ENCODE measurements at places on chromosomes 16 and 17.
A peak's percentile ranks its signal among the peaks of the same experiment; 100 is the strongest.

- no peak for DNase-seq
Observed at GRCh38 chr16:20897253-20897897, 2.8 kb downstream of the DCUN1D3 start.

DNA sequence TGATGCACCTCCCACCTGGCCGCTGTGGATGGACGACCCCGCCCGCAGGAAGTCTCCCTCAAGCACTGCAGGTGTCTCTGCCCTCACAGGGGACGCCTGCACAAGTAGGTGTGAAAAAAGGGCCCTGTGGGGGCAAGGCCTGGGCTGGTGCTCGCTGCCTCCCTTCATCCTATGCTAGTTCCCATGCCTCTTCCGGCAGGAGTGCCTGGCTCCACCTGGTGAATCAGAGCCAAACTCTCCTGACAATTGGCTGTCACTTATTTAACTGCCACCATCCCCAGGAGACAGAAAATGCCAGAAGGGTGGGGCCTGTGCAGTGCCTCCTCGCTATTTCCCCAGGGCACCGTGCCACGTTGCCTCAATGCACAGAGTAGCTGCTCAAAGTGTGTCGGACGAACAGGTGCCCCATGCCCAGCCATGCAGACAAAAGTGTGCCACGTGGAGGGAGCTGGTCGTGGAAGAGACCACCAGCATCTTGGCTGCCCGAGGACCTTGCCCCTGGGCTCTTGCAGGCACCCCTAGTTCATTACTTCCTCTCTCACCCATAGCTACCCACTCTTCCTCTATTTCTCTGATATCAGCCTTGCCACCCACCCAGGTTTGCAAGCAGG is 170.7 kb downstream of the SEC14L1 start:
- DNase-seq, result no peak

DNA sequence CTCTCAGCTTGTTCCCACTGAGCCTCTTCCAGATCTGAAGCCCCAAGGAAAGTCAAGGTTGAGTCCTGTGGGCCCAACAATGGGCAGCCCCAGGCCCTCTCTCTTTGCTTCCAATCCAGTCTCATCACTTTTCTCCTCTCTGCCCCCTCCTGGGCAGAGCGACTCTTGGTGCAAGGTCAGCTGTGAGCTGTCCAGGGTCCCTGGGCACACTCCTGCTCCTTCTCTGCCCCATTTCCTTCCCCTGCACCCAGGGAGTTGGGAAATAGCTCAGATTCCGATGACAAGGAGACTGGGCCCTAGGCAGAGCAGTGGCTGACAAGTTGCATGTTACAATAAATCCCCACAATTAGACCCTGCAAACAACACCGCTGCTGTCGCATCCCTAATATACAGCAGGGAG is 16.1 kb upstream of the CRHR1 start:
- DNase-seq, result no peak

DNA sequence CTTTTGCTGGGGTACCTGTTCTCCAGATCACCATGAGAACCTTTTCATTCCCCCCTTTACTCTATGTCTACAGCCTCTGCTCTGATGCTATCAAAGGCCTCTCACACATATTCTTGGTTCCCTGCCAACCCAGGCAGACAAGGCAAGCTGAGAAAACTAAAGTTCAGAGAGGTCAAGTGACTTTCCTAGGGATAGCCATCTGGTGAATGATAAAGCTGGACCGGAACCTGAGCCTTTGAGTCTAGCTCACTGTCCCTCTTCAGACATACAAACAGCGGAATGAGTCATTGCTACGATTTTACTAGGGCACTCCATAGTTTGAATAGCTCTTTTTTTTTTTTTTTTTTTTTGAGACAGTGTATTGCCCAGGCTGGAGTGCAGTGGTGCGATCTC is 73.3 kb downstream of the XYLT1 start:
- DNase-seq, result no peak

DNA sequence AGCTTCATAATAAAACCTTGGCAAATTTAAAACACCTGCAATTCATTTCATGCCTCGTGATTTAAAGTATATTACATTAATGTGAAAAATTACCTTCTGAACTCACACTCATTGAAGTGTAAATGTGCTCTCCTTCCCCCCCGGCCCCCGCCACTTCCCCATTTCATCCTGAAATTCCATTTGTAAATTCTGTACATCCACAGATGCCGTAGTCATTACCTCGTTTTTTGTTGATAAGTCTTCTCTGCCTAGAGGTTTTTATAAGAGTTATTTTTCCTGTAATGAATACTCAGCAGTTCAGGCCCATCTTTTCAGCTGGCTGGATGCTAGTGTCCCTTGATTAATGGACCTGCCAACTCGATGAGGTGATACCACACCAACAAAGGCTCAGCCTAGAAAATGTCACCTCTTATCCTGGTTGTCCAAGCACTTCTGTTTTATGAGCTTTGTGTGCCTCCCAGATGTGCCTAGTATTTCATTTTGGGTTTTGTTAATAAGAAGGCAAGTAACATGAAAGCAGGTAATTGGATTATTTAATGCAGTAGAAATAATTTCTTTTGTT is 64.8 kb upstream of the KIFC3 start:
- DNase-seq, result no peak

- DNase-seq, result no peak
Observed at GRCh38 chr16:1107731-1108130, 11.7 kb upstream of the C1QTNF8 start.

- DNase-seq, result no peak
Observed at GRCh38 chr17:79983456-79983855, 52.2 kb downstream of the TBC1D16 start.

- DNase-seq, result peak; percentile 56
Observed at GRCh38 chr16:1300664-1301476, 8.6 kb upstream of the UBE2I start.

GRCh38 chr17:74252211-74252610 is 21.8 kb upstream of the DNAI2 start:
- DNase-seq, result no peak

DNA sequence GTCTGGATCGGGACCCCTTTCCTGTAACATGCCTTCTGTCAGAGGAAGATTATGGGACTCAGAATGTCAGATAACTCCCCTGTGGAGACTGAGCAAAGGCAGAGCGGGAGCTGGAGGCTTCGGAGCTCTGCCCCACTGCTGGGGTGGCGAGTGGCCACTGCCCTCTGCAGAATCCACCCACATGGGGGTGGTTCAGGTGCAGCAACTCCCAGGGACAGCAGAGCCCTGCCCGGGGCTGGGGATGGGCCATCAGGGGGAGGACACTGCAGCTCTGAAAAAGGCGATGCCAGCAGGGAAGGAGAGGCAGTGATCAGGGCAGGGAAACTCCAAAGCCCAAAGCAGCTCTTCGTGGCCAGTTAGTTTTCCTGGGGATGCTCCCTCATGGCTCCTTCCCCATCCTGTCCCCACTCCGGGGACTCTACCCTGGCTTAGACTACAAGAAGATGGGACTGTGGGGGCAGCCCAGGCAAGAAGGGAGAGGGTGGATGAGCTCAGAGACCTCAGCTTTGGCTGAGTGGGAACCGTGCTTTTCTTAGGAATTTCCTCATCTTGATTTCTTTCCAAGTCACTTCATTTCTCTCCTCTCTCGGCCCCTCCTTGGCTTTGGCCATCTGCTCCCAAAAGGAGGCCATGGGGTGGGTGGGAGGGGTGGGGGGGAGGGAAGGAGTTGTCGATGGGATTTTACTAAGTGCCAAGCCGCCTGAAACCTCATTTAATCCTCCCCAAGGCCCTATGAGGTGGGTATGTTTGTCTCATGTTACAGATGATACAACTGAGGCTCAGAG is 4.0 kb downstream of the CA4 start:
- no peak for DNase-seq

- DNase-seq, result peak; percentile 23
Observed at GRCh38 chr17:58200024-58200633, 7.6 kb downstream of the EPX start.

DNA sequence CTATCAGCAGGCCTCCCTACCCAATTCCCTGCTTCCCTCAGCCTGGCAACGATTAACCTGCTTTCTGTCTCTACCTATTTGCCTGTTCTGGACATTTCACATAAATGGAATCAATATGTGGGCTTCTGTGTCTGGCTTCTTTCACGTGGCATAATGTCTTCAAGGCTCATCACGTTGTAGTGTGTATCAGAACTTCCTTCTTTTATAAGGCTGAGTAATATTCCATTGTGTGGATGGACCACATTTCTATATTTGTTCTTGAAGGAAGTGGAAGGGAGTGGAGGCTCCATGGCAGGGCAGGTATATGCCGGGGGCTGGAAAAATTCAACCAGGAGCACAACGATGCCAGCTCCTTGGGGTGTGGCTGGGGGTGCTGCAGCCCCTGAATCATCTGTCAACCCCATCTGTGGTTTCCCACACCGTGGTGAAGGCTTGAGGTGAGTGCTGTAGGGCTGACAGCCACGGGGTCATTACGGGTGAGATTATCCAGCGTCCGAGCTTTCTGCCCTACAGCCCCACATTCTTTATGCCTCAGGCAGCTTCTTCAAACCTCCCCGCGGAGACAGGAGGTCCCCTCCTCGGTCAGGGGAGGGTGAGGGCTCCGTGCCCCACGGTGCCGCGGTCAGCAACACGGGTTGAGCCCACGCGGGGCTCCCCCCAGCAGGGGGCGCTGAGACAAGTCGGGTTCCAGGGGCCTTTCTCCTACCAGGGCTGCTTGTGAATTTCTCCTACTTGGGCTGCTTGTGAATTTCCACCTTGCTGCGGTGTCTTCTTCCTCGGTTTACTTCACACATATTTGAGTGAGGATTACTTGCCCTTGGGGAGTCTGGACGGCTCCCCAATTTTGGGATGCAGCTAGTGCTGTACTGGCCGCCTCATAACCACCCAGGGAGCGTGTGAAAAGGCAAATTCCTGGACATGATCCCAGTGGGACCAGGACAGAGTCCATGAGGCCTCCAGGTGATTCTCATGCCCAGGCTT is 18.3 kb upstream of the WFIKKN2 start:
- peak; percentile 31 for DNase-seq

- no peak for DNase-seq
Observed at GRCh38 chr16:8717892-8718415, 43.5 kb downstream of the ABAT start.

GRCh38 chr16:28845761-28846079 is 428 bp downstream of the TUFM start:
- DNase-seq, result no peak

- DNase-seq, result no peak
Observed at GRCh38 chr16:25108054-25108453, 3.5 kb upstream of the LCMT1 start.

GRCh38 chr17:57665696-57666095 is 79.4 kb downstream of the CCDC182 start:
- DNase-seq, result no peak

GRCh38 chr16:17591655-17592405 is 121.1 kb upstream of the XYLT1 start:
- no peak for DNase-seq

DNA sequence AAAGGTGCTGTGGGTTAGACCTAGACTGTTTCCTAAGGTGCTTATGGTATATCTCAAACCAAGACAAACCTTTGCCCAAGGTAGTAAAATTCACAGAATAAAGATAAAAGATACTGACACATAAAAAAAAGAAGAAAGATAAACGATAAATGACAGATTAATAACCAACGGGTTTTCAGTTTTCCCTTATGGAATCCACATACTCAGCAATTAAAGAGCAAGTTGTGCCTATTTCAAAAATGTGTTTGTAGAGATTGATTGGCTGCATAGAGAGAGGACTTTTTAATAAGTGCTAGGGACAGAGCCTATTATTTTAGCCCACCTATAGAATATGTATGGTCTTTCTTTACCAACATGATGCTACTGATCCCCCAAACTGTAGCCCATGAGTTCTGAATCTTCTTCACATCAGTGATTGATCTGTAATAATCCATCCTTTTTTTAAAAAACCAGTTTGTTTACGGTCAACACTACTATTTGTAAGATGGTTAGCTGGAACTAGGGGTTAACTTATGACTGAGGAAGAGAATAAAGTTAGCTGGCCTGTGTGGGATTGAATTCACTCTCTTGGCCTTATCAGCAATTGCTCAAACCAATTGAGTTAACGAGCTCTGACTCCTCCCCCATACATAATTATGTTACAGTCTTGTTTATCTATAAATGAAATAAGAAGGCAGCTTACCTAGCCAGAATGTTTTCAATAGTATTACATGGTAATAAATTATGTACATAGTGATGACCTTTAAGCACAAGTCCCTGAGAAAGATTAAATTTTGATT is 53.8 kb downstream of the SNX11 start:
- no peak for DNase-seq

Data from activated T-helper 1 cell treated with anti-CD3 and anti-CD28 coated beads, Interleukin-2, amount 50 U/mL, for 16 hours (primary cell).